ENCODE measurements at places on chromosomes 7 and 10.

DNA sequence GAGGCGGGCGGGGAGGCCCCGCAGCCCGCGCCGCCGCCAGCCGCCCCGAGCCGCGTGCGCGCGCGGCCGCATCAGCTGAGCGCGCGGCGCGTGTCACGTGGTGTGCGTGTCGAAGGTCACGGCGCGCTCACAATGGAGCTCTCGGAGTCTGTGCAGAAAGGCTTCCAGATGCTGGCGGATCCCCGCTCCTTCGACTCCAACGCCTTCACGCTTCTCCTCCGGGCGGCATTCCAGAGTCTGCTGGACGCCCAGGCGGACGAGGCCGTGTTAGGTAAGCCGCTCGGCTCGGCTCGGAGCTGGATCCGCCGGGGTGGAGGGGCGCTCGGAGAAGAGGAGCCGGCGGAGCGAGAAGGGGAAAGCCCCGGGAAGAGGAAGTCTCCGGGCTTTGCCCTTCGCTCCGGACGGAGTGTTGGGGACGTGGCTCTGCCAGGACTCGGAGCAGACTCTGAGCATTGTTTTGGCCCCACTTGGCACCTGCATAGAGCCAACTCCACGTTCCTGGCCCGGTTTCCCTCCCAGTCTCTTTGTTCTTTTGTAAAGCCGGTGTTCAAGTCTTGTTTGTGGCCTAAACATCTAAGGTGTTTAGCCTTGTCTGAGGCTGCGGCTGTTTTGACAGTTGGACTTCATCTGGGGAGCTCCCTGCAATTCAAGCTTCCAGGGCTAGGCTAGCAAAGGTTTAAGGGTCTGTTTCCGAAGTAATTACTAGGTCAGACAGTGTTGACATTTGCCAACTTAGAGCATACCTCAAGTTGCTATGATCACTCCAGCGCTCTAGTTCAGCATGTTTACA, at the start of gene COMMD3:
TSS of gene COMMD3 (plus strand) at position 103 of the 790 bp plus-strand sequence. CDS start at position 133, 30 bp downstream.
- DNase-seq = no peak

GRCh38 chr7:920351-921070, 34.0 kb downstream of the ADAP1 start:
- DNase-seq = no peak

DNA sequence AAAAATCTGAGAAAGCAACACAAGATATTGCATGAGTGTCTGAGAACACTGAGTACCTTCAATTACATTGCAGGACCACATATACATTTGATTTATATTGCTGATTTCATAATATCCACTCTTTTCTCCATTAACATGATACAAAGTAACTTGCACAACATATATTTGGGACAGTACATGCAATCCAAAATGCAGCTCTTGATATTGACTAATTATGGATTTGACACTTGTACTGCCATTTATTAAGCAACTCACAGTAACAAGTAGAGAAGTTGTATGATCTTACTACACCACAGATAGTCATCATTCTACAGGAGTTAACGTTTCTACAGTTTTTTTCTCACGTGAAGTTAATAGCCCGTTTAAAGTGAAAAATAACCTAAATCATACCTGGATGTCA, 46.7 kb downstream of the USP6NL start:
- DNase-seq = no peak

DNA sequence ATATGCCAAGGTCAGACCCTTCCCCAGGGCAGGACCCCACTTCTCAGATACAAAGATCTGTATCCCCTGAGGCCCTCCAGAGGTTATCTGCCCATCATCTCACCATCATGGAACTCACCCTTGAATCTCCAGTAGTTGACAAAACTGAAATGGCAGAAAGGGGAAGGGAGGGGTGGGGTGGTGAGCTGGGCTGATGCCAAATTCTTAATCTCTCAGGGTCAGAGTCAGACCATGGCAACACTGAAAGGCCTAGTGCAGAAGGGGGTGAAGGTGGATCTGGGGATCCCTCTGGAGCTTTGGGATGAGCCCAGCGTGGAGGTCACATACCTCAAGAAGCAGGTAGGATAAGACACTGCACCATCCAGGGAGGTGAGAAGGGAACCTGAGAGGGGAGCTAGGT, 3.1 kb downstream of the CNPY4 start:
- no peak for DNase-seq

DNA sequence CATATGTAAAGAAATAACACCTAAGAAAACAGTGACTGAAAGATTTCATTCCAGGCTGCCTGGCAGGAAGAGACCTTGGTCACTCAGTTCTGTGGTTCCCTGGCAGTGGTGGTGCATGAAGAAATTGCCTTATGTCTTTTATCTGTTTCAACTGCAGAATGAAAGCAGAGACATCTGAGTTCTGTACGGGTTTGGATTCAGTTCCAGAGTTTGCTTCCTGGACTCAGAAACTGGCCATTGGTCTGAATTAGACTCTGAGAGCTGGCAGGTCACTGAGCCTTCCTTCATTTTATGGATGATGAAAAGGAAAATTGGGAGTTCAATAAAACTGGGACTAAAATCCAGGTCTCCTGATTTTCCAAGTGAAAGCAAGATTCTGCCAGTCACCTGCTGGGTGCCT, 428.9 kb upstream of the AUTS2 start:
- DNase-seq = no peak

GRCh38 chr10:77256346-77256745, 381.3 kb downstream of the KCNMA1 start:
- DNase-seq = no peak

DNA sequence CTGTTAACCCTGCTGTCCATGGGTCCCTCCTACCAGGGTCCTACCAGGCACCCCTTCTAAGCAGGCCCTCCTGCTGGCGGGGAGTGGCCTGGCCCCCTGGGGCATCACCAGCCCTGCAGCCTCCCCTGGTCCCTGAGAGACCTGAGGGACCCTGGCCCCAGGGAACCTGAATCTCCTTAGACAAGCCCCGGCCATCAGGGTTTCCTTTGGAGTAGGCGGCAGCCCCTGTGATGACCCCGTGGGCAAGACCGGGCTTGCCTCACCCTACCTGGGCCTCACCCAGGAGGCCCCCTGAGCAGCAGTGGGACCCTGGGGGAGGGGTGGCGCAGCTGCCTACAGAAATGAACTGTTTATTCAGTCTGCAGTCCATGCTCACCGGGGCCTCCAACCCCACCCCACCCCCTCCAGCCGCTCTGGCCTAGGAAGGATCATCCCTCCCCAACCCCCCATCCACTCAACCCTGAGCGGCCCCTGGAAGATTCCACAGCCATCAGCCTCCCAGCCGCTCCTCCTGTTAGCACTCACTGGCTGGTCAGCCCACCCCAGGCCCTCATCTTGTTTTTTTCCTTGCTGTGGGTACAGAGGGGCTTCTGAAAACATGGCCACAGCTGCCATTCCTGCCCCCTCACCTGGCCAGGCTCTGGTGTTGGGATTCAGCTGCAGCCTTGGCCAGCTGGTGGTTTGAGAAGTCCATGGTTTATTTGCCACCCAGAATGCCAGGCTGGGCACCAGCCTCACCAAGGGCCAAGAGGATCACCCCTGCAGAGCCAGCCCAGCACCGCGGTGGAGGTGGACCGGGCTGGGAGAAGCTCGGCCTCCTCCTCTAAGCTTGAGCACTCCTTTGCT, 34.8 kb upstream of the CHST15 start:
- DNase-seq = no peak

DNA sequence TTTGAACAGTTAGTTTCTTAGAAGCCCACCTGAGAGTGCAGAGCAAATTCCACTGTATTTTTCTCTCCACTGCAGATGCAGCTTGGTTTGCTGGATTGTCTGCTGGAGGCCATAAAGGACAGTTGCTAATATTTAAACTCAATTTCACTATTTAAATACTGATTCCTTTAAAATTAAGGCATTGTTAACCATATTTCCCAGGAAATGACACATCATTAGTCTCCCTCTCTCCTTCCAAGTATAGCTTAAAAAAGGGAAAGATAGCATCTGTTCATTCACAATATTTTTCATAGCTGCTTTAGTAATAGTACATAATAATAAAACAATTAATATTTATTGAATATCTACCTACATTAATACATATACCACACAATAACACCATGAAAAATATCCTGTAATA, 252.9 kb downstream of the HGF start:
- no peak for DNase-seq

DNA sequence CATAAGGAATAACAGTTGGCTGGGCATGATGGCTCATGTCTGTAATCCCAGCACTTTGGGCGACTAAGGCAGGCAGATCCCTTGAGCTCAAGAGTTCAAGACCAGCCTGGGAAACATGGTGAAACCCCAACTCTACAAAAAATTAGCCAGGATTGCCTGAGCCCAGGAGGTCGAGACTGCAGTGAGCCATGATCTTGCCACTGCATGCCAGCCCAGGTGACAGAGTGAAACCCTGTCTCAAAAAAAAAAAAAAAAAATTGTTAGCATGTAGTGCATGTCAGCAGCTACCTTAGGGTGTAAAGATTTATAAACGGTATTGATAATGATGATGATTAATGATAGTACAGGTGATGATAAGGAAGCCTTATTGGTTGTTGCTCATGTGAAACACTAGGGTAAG, 331.2 kb upstream of the FZD1 start:
- no peak for DNase-seq

DNA sequence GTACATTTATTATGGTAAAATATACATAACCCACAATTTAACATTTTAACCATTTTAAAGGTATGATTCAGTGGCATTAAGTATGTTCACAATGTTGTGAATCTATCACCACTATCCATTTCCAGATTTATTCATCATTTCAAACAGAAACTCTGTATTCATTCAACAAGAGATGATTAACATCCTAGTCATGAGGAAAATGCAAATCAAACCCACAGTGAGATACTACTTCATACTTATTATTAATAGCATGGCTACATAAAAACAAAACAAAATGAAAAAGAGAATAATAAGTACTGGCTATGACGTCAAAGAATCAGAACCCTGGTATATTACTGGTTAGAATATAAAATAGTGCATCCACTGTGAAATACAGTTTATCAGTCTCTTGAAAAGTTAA, 386.6 kb upstream of the POM121L12 start:
- no peak for DNase-seq

DNA sequence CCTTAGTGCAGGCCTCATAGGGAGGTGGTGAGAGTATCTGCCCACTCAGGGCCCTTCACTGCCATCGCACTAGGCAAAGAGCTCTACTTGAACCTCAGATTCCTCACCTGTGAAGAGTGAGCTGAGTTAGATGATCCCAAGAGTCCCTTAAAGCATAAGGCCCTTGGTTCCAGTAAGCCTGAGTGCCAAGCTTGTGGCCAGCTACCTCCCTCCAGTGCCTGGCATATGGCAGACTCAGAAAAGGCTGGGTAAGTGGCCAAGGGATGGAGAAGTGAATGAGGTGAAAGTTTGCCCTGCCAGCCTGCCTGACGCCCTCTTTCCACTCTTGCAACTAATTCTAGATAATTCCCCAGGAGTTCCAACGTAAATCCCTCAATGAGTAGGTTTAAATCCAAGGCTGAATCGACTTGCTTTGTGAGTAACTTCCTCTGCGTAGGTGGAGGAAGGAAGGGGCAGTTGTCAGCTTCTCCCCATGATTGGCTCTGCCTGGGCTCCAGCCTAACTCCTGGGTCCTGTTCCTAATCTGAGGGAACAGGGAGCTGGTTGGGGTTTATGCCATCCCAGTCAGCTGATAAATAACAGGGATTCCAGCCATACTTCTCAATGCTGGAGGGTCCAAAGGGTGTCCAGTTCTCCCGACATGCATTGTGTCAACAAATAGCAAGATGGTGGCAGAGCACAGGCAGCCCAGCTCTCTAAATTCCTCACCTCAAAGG, 14.2 kb downstream of the DUSP5 start:
- DNase-seq = no peak

GRCh38 chr10:21317902-21318301, 207.6 kb downstream of the SKIDA1 start:
- no peak for DNase-seq

DNA sequence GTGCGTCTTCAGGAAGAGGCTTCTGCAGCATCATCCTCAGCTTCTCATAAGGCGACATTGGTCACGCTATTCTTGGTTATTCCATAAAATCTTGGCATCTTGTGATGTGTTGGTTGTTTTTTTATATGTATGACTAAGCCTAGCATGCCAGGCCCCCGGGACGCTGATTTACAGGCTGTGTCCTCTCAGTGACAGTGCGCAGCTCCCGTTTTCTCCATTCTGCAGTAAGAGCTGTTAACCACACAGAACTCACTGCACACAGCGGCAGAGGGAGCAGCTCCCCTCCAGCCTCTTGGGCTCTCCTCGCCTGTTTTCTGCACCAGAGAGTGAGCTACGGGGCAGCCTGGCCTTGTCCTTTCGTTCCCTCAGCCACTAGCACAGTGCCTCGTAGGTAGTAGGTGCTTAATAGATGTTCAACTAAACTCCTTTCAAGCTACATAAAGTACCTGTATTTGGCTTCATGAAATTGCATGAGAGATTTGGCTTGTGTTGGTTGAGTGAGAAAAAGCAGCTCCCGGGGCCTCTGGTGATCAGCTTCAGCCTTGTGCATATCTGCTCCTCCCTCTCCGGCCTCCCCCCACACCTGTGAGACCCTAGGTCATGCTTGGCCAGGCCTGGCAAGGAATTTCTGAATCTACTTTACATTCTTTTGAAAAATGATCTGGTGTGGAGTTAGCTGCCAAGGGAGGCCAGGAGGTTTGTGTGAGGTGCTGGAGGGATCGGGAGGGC, 116.2 kb downstream of the WDR37 start:
- no peak for DNase-seq

DNA sequence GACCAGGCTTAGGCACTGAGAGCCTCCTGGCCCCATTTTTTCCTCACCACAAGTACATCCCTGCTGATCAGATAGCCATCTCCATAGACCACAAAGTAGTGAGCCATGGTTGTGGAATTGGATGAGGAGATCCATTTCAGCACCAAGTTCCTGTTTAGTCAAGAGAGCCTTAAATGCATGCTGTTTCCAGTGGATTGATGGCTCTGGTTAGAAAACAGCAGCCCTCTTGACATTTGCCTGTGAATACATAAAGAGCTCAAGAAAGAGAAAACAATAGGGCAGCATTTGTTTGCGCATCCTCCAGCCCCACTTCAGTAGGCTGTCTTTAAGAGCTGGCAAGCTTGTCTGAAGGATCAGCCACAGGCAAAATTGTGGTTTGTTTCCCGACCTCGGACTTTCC, 251.2 kb downstream of the POU6F2 start:
- no peak for DNase-seq

GRCh38 chr7:2833083-2833910, 10.8 kb downstream of the GNA12 start:
- no peak for DNase-seq

GRCh38 chr7:136386876-136387275, 409.7 kb upstream of the MTPN start:
- no peak for DNase-seq

DNA sequence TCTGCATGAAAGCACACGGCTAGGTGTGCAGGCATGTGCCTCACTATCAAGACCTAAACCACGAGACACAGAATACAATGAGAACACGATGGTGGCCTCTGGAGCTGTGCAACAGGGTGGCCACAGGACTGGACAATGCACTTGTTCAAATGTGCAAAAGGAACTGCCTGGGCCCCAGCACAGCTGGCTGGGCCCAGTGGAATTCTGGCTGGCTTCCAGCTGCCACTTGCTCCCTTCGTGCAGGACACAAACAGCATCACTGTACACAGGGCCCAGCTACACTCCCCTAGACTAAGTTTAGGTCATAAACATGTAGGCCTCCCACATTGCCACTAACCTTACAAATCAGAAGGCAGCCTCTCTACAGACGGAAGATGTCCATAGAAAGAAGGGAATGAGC, 23.4 kb downstream of the DOCK4 start:
- DNase-seq = no peak

- DNase-seq = no peak
Measured at GRCh38 chr7:18140943-18141342, 113.3 kb upstream of the PRPS1L1 start.

GRCh38 chr10:96401036-96401435, 42.2 kb upstream of the OPALIN start:
- DNase-seq = no peak
